ENCODE measurements at places on chromosomes 12 and 14.

DNA sequence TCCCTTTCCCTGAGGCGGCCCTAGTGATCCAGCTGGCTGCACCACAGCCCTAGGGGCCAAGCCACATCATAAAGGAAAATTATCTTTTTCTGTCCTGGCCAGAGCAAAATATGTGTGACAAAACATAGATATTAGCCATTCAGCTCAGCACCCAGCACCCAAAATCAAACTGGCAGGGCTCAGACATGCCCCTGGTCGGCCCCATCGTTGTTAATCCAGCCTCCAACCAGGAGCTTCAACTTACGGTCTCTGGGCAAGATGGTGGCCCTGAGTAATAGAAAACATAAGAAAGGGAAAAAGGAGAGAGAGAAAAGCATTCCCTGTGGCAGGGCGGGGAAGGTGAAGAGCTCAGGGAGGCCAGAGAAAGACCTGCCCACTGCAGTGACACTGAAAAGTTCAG lies 111.9 kb downstream of the EML1 start:
- DNase-seq: no peak

- no peak for DNase-seq
Observed at GRCh38 chr12:97131220-97131981, 224.3 kb downstream of the NEDD1 start.

- DNase-seq: no peak
Observed at GRCh38 chr12:128754275-128754674, 69.5 kb downstream of the SLC15A4 start.

GRCh38 chr14:23115039-23115731 lies 3.9 kb downstream of the CEBPE start:
- DNase-seq: no peak

DNA sequence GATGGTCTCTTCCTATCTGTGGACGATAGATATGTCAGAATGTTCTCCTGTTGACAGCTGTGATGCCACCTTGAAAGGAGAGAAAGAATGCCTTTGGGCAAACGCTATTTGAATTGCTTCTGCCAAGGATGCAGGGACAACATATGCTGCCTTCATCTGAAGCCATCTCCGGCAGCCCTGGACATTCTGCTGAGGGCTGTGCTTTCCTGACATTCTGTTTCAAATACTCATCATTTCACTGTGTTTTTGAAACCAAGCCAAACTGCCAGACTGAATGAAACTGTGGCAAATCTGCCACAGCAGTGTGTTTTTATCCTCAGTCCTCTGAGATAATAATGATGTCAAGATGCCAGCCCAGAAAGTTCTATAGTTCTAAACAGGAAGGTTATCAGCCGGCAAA lies 85.8 kb upstream of the BCAT1 start:
- no peak for DNase-seq

GRCh38 chr12:52056801-52057637 lies 5.8 kb downstream of the NR4A1 start:
- no peak for DNase-seq

All from stimulated activated CD4-positive, alpha-beta T cell treated with anti-CD3 and anti-CD28 coated beads, Interleukin-15, amount 100 ng/mL, for 24 hours (primary cell).